Mesendoderm (in vitro differentiated cells): ENCODE measurements at places on chromosomes 11 and 22.

DNA sequence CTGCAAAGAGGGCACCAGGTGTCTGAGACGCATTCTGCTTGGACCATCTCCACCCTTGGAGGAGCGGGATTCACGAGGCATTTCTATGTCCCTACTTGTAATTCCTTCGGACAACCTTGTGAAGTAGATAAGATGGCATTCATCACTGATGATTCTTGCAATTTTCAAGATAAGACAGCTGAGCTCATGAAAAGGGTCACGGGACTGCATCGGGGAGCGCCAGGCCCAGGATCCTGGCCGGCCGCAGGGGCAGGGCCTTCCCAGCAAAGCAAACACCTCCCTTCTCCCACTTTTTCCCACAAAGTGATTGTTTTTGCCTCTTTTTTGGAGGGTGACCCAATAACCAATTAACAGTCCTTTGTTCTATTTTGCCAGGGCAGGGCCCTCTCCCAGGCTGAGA is 8.4 kb downstream of the LIF start:
- DNase-seq: no peak

GRCh38 chr22:28808716-28809355 is 8.5 kb upstream of the XBP1 start:
- DNase-seq: no peak

DNA sequence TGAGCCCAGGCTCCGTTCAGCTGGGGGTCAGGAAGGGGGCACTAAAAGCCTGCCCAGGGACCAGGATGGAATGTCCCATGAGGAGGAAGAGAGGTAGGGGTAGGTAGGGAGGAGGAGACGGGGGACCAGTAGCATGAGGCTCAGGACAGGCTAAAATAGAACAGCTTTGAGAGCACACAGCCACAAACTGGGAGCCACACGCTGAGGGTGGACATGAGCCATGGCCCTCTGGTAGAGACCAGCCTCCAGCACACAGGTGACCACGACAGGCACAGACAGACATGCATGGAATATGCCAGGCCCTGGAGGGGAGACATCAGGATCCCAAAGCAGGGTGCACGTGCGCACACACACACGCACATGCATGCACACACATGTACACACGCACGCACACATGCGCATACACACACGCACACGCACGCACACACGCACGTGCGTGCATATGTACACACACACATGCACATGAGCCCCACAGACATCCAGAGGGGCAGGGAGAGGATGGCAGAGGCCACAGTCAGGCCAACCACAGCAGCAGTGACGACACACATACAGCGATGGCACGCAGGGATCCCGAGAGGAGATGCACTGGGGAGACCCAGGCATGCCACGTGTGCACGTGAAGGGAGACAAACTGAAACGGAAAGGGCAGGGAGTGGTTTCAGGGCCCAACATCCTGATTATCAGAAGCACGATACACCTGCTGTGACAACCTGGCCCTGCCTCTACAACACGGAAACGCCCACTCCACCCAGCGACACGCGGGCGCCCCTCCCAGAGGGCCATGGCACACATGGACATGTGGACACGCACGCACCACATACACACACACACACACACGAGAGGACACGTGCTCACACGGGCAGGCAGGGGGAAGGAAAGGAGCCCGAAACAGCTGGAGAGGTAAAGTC is 25.7 kb downstream of the LRRC10B start:
- no peak for DNase-seq

DNA sequence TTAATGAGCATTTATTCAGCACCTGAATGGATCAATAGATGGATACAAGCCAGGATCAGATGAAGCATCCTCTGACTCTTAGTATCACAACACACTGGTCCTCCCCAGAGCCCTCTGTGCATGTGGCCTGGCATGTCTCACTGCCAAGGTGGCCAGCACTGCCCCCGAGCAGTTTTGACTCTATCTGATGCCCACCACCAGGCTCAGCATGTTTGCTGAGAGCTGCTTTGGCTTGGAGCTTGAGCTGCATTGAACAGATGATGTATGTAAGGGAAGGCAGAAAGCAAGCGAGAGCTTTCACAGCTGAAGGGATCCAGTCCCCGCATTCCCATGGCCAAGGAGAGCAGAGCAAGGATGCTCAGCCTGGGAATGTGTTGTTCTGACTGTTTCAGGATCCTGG is 320.3 kb downstream of the BUD13 start:
- no peak for DNase-seq

GRCh38 chr11:69253028-69253427 is 40.9 kb upstream of the MYEOV start:
- peak; percentile 42 for DNase-seq

GRCh38 chr11:121104312-121104762 is 3.3 kb downstream of the TECTA start:
- DNase-seq: peak; percentile 43

DNA sequence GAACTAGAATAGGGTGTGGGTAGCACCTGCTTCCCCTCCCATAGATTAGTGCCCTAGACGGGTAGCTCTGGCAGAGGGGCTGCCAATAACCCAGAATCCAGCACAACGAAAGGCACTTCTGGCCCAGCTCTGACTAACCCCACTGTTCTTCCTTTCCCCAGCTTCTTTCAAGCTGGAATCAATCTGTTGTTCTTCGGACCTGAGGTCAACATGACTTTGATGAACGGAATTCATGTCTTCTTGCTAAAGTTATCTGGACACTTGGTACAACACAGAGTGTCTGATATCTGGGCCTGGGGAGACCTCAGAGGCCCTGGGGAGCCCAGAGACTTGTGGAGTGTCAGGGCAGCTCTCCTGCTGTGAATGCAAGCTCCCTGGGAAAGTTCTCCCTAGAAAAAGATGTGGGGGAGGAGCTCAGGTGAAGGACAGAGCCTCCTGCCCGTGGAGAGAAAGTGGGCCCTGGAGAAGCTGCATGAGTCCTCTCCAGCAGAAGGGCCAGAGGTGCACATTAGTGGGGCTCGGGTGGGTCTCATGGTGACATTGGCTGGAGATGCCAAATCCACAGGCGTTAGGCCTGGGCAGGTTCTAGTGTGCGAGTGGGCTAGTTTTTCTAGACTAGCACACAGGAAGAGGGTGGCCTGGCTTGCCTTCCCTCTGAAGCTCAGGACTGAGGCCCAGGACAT is 6.3 kb downstream of the KCNJ11 start:
- no peak for DNase-seq

- DNase-seq: no peak
These were observed 8.4 kb upstream of the PMM1 start for GRCh38 chr22:41598081-41598480.

- DNase-seq: no peak
These were observed 31.7 kb upstream of the CSNK1E start for GRCh38 chr22:38348751-38349496.

DNA sequence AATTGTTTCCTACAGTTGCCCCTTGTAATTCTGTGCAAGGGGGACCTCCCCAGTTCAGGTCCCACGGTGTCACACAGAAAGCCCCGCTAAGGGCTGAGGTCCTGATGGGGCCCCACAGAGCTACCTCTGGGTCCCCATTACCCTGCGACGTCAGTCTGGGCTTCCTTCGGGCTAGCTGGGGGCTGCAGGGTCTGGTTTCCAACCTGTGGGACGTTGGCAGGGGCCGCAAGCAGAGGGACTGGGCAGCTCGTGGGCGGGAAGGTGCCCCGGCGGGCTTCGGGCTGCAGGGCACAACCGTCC is 698 bp downstream of the SLC37A4 start:
- DNase-seq: no peak

DNA sequence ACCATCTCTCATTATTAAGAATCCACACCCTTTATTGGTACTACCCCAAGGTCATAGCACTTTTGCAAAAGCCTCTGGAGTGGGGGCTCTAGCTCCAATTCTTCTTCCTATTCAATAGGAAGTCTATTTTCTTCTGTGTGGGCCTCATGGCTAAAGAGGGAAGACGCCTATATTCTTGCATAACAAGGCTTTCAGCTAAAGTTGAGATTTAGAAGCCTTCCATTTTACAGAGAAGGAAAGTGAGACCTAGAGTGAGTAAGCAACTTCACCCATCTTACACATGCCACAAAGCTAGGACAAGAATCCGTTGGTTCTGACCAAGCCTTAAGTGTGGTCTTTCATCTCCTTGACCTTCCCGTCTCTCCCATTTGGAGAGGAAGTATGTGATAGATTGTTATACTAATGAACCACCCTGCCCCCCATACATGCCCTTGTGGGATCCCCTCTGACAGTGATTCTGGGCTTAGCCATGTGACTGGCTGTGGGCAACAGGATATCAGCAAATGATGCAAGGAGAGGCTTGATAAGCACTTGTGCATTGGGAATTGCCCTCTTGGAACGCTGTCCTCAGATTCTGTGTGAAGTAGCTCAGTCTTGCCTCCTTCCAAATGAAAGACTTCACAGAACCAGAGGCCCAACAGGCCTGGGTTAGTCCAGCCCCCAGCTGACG is 12.3 kb downstream of the BACE1 start:
- DNase-seq: no peak

GRCh38 chr11:45093761-45094455 is 52.5 kb upstream of the PRDM11 start:
- no peak for DNase-seq

DNA sequence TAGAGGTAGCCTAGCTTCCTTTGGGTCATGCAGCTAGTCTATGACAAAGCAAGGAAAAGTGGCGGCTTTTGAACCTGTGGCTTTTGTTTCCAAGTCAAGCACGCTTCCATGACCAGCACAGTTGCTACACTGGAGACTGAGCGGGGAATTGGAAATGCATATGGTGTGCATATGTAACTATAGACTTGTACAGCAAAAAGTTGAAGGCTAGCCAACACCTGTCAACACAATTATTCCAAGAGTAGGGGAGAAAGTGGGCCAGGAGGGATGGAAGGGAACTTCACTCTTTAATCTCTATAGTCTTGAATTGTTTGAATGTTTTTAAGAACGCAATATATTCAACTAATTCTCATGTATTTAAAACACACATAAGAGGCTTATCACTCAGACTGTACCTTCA is 218.5 kb upstream of the CADM1 start:
- no peak for DNase-seq

DNA sequence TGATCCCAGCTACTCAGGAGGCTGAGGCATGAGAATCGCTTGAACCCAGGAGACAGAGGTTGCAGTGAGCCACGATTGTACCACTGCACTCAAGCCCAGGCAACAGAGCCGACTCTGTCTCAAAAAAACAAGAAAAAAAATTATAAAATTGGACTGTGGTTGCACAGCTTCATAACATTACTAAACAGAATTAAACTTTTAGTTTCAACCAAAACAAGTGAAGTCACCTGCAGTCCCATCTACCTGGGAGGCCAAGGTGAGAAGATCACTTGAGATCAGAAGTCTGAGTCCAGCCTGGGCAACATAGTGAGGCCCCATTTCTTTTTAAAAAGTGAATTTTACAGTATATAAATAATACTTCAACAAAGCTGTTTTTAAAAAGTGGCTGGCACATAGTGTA is 47.8 kb upstream of the CD5 start:
- DNase-seq: no peak

GRCh38 chr11:83057721-83058120 is 14.0 kb downstream of the RAB30 start:
- DNase-seq: no peak

- DNase-seq: peak; percentile 82
These were observed 104.5 kb upstream of the RAG2 start for GRCh38 chr11:36702330-36703054.

- no peak for DNase-seq
These were observed 13.1 kb upstream of the GRK3 start for GRCh38 chr22:25551396-25551795.

DNA sequence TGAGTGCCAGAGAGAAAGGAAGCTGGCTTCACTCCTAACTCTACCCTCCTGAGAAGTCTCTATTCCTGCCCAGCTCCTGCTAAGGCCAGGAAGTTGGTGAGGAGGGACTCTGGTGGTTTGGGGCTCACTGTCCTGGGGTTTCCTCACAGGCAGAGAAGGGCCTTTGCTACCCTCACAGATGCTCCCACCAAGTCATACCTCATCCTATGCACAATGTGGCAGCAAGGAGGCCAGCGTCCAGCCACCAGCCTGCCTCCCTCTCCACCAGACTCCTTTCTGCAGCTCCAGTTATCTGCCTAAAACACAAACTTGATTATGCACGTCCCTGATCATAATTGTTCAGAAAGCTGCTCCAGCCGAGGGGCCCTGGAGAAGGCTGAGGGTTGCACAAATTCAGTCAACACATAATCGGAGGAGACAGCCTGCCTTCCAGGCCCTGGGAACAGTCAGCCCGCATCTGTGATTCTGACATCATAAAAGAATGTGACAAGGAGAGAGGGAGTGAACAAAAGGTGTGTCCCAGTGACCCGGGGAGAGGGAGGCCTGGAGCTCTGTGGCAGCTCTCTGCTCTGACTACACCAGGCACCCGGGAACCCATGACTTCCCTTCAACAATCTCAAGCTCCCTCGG is 28.8 kb downstream of the DKK3 start:
- DNase-seq: peak; percentile 91

- DNase-seq: no peak
These were observed 66.7 kb downstream of the CEP164 start for GRCh38 chr11:117394221-117394925.

DNA sequence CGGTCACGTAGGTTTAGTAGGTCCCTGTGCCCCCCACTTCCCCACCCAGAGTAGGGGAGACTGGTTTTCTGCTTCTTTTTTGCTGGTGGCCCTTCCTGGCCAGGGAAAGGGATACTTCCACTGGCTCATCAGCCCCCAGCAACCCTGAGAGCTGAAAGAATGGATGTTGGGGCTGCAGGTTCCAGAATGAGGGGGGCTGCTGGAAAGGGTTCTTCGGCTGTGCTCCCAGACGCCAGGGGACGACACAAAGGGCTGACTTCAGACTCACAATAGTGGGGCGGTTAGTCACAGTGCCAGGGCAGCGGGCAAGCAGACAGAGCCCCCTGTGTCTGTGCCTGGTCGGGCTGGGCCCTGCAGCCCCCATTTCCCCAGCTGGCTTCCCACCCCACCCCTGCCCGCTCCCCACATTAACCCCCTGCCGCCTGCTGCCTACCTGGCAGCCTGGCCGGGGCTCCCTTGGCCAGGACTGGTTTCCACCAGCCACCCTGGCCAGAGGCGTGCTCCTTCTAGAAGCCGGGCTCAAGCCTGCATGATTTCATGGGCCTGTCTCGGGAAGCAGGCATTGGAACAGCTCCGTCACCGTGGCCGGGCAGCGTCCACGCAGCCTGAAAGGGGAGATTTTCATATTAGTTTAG is 79.1 kb upstream of the WNT7B start:
- no peak for DNase-seq

DNA sequence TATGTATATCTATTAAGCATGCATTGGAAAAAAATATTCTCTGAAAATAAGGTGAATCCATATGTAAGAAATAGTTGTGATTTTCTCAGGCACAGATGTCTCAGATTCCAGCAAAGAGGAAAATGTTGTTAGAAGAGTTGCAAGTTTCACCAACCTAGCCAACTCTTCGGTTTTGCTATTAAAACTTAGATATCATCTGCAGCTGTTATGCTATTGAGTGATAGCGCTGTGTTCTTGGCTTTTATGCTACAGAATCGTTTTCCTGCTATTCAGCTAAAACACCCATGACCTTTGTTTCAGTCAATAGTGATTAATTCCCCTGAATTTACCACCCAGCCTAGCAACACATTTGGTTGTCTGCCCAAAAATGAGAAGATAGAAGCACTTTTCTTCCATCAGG is 795.6 kb upstream of the ANO3 start:
- DNase-seq: no peak
